ENCODE measurements at places on chromosomes 16 and 17. TPM values are rescaled to one million over a fixed set of nuclear protein-coding genes. Genes with fewer than 3 reads are reported as not detected.

ABI3 gene
- 121 TPM for total RNA-seq

CLEC19A gene
- total RNA-seq = not detected

SLFN12L gene
- 95.4 TPM for total RNA-seq

HSPB9 gene
- not detected for total RNA-seq

CMTM1 gene
- 21.1 TPM for total RNA-seq

CAVIN1 gene
- total RNA-seq = 0.66 TPM

OR1A1 gene
- total RNA-seq = not detected

DNA sequence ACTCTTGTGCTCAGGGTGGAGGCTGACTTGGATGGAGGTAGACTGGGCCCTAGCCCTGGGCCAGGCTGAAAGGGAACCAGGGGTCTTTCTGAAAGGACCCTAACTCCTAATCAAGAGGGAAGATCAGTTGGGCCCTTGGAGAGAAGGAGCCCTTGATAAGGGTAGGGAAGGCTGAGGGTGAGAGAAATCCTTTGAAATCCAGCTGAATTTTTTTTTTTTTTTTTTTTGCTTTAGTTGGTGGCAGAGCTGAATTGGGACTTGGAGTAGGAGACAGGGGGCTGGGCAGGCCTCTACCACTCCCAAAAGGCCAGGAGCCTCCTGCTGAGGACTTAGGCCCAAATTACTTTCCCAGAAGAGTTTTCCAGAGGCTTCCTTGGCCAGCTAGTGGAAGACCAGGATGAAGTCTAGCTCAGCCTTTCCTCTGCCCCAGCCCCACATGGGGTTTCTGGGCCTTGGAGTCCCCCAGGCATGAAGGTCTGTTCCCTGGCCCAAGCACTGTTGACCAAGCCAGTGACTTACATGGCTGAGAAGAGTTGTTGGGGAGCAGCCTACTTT is 643 bp upstream of the HOXB3 start:
- DNase-seq = no peak

DNA sequence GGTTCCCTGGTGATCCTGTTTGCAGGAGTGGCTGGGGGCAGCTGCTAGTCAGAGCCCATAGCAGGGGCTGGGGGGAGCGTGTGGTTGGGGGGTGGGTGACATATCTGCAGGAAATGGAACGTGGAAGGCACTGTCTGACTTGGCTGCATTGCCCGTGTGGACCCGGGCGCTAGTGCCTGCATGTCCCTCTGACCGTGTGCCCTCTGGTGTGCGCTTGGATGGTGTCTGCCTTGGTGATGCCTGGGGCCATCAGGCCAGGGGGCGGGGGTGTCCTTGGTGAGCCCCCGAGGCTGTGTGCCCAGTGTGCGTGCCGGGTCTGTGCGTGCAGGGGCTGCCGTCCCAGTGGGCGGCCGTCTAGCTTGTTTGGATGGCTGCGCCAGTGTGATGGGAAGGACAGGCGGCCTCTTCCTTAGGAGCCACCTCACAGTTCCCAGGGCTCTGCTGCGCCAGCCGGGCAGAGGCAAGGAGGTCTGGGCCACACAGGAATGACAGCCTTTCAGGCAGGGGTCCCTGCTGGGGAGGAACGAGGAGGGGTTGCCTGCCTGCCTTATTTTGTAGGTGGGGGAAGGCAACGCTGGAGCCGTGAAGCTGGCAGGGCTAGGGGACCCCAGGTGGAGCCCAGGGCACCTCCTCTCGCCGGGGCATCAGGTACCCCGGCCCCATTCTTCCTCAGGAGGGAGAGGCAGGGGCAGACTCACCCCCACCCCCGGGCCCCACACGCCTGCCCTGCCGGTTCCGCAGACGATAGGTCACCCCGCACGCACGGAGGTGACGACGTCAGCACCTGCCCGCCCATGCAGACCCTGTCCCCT is 693 bp downstream of the NDRG4 start:
- no peak for DNase-seq

DNA sequence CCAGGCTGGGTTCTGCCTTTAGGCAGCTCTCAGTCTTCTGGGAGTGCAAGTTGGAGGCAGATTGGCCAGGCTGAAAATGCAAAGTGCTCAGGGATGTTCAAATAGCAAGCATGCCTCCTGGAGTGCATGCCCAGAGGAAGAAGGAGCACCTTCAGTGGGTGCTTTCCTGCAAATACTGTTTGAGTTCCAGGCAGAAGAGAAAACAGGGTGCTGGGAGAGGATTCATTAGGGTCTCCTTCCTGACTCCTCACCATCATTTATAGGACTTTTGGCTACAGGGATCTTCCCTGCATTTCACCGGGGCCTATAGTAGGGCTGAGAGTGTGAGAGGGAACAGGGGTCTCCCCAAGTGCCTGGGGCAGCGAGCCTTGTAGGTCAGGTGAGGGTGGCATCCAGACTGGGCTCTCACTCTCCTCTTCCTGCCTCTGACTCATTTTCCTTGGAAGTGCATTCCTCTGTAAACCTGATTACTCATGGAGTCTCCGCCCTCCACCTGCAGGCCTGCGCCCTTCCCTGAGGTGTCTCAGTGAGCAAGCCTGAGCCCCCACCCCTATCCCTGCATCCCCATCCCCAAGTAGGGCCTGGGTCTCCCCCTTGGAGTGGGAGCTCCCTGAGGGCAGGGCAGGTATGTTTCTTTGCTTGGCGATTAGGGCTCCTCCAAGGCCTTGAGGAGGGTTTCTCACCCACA is 17.1 kb upstream of the TNS4 start:
- DNase-seq = no peak

GRCh38 chr17:6510321-6510977 is 45.9 kb downstream of the PITPNM3 start:
- no peak for DNase-seq

GRCh38 chr17:44197980-44198720 is 1.5 kb downstream of the ATXN7L3 start:
- DNase-seq = peak; percentile 81

- DNase-seq = no peak
These were observed 18.2 kb upstream of the ABCA10 start for GRCh38 chr17:69246726-69247375.

DNA sequence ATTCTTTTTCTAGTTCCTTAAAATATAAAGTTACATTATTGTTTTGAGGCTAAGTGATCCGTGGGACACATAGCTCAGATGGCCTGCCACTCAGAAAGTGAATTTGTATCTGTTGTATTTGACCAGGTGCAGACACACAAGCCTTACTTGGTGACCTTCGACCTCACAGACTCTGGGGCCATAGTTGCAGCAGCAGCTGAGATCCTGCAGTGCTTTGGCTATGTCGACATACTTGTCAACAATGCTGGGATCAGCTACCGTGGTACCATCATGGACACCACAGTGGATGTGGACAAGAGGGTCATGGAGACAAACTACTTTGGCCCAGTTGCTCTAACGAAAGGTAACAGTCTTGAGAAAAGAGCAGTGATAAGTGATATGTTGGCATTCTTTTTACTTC is 30.5 kb downstream of the TMEM11 start:
- DNase-seq = no peak

DNA sequence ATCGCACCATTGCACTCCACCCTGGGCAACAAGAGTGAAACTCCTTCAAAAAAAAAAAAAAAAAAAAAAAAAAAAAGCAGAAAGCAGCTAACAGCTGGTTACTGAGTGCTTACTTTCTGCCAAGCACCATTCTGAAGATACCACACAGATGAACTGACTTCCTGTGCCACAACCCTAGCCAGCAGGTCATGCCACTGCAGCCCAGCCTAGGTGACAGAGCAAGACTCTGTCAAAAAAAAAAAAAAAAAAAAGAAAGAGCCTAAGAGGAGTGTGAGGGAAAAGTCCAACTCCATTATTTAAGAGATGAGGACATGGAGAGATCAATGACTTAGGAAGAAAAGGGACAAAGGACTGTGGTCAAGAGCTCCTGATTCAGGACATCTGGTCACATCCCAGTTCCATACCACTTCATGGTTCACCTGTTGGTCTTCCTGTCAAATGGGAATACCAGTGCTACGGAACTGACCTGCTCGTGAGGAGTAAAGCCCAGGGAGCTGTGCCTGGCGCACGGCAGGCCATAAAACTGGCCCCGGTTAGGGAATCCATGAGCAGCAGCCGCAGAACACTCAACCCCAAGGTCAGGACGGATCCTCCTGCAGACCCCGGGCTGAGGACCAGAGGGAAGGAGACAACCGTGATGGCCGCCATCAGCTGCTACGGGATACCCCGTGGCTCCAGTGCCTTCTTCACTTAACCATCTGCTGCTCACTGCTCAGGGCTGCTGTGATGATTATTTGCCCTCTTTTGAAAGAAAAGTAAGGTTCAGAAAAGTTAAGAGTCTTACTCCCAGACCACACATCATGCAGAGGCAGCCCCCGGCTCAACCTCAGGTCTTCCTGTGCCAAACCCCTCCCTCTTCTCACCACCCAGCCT is 950 bp downstream of the KLHDC4 start:
- peak; percentile 65 for DNase-seq

DNA sequence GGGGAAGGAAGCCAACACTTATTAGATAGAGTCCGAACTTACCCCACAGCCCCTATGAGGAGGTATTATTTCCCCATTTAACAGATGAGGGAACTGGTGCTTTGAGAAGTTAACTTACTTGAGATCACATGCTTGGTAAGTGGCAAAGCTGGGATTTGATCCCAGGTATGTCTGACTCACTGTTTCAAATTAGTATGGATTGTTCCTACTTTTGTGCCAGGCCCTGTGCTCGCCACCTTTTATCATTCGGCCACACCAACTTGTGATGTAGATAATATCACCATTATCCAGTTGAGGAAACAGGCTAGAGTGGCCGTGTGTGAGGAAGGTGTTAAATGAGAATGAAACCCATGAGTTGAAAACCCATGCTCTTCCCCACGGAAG is 10.7 kb downstream of the HIRIP3 start:
- no peak for DNase-seq

DNA sequence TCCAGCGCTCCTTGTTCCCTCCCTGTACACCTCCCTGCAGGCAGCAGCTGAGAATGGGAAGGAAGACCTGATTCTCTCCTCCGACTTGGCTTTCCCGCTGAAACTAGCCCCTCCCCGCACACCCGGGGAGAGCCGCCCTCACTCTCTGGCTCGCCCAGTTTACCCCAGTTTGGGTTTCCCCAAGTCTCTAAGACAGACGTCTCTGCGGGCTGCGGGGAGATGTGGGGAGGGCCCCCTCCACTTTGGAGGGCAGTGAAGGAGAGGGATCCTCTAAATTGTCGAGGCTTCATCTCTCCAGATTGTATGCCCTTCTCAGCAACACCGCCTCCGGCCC is 797 bp downstream of the GRB7 start:
- peak; percentile 57 for DNase-seq

DNA sequence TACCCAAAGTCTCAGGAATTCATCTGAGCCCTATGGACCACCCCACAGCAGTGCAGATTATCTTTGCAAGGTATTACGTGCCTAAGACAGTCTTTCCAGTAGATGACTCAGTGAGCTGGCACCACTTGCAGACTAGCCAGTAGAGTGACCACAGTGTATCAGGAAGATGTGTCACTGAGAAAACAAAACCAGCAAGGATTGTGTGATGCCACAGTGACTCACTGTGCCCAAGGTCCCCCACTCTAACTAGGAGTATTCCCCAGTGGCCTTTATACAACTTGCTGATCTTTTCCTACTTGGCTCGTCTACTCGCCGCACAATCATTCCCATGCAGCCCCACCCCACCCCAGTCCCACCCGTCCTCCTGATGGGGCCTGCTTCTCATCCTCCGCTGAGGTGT is 26.8 kb upstream of the PRKCA start:
- DNase-seq = peak; percentile 41

DNA sequence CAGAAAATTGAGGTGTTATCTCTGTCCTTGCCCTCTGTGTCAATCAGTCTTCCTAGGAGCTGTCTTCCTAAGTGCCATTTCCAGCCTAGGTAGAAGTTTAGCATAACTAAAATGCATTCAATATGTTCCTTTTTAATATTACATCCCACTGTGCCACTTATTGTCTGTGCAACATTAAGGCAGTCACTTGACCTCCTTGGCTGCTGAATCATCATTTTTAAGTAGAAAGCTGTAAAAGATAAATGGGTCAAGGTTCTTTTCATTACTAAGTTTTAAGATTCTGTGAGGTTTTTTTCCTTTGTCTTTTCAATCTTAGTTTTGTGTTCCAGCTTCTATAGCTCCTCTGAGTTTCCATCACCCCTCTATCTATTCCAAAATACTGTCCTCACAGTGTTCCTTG is 371.9 kb upstream of the SOX9 start:
- DNase-seq = no peak

DNA sequence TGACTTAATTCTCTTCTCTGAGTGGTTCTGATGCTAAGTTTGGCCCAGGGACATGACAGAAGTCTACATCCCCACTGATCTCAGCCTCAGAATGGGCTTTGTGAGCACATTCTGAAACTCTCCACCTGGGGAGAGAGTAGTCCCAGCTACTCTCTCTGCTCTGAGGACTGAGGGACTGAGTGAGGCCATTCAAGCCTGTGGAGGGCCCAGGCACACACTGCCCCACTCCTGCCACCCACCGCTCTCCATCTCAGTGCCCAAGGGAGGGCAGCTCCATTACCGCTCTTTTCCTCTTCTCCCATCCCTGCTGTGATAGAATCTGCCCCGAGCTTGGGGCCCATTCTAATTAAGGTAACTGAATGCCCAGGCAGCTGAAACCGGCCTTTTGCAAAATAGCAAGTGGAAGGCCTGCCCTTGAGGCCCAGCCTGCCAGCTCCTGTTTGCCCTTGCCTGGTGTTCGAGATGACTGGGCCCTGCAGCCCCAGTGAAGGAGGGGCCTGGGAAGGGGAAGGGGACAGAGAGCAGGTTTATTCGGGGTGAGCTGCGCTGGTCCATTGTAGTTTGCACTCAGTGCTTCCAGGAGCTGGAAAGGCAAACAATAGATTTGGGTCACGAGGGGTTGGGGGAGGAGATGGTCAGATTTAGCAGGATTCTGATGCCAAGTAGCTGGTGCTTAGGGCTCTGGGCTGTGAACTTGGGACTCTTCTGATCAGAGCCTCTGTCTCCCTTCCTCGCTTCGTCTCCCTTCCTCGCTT is 76.2 kb downstream of the RAB11FIP4 start:
- DNase-seq = no peak

All from activated CD8-positive, alpha-beta memory T cell treated with anti-CD3 and anti-CD28 coated beads, Interleukin-2, amount 10 ng/mL, durations not matched to agents 7 days and 5 days (primary cell).